ENCODE measurements at places on chromosomes 6 and 20.

- DNase-seq: no peak
Observed at GRCh38 chr20:33267701-33268100, 15.3 kb upstream of the BPIFB1 start.

GRCh38 chr20:18705490-18705889 is 108.1 kb upstream of the SCP2D1 start:
- DNase-seq: no peak

- DNase-seq: no peak
Observed at GRCh38 chr6:79868098-79868722, 79.1 kb downstream of the ELOVL4 start.

GRCh38 chr6:127347178-127347577 is 3.8 kb upstream of the ECHDC1 start:
- no peak for DNase-seq

DNA sequence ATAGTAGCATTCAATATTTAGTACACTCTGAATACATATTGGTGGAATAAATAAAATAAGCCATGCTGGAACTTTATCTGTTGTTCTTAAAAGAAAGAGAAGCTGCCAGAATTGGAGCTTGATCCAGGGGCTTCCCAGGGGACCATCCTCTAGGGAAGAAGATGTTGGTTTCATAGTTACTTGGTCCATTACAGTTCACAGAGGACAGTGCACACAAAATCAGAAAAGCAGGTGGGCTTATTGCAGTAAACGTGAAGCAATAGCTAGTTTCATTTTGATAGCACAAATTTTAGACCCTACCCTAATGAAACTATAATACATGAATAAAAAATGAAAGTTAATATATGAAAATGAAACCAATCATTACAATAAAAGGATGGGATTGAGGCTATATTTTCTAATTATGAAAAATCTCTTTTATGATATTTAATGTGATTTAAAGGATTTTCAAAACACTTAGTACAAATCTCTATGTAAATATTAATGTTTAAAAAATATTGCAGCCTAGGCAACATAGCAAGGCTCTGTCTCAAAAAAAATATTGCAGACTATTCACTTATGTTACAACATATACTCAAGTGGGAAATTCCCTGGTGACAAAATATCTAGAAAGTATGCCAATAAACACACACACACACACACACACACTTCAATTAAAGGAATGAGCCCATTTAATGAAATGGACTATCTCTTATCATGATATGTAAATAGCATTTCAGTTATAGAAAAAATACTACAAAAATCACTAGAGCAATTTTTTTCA is 227.0 kb upstream of the MARCKS start:
- no peak for DNase-seq

- no peak for DNase-seq
Observed at GRCh38 chr6:149840345-149841075, 23.6 kb downstream of the LRP11 start.

- no peak for DNase-seq
Observed at GRCh38 chr20:36791862-36792261, 18.3 kb upstream of the DSN1 start.

DNA sequence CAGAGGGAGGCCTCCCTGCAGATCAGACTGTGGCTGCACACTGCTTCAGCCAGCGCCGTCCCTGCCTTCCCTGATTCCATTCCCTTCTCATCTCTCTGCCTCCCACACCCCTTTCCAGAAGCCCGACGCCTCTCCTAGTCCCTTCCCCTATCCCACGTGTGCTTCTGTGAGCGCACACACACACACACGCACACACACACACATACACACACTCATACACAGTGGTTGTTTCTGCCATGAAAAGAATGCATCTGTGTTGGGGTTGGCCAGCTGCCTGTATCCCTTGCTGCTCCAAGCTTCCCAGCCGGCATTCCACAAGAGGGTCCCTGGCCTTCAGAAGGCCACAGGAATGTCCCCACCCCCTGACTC is 51.7 kb downstream of the MOCS1 start:
- DNase-seq: no peak

DNA sequence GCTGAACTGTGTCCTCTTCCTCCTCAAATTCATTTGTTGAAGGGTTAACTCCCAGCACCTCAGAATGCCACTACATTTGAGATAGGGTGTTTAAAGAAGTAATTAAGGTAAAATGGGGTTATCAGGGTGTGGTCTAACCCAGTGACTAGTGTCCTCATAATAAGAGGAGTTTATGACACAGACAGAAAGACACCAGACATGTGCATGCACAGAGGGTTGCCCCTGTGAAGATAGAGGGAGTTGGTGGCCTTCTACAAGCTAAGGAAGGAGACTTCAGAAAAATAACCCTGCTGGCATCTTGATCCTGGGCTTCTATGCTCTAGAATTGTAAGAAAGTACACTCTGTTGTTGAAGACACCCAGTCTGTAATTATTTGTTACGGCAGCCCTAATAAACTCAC is 24.9 kb upstream of the EDN1 start:
- DNase-seq: no peak

- no peak for DNase-seq
Observed at GRCh38 chr6:94414041-94414440, 994.7 kb upstream of the EPHA7 start.

- DNase-seq: no peak
Observed at GRCh38 chr20:2297357-2297728, 1.5 kb downstream of the TGM3 start.

DNA sequence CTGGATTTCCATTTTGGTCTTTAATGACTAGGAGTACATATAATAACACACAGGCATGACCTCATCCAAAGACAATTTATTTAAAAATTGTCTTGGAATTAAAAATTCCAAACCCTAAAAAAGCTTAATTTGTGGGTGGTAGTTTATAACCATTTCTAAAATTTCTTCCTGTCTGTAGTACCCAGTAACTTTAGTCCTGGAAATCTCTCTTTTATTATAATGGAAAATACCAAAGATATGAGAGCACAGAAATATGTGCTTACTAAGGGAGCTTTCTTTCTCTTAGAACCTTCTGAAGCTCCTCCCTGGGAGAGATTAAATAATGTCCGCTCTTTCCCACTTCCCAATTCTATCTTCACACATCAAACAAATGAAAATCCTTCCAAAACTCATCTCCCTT is 70.5 kb upstream of the PRL start:
- DNase-seq: no peak

DNA sequence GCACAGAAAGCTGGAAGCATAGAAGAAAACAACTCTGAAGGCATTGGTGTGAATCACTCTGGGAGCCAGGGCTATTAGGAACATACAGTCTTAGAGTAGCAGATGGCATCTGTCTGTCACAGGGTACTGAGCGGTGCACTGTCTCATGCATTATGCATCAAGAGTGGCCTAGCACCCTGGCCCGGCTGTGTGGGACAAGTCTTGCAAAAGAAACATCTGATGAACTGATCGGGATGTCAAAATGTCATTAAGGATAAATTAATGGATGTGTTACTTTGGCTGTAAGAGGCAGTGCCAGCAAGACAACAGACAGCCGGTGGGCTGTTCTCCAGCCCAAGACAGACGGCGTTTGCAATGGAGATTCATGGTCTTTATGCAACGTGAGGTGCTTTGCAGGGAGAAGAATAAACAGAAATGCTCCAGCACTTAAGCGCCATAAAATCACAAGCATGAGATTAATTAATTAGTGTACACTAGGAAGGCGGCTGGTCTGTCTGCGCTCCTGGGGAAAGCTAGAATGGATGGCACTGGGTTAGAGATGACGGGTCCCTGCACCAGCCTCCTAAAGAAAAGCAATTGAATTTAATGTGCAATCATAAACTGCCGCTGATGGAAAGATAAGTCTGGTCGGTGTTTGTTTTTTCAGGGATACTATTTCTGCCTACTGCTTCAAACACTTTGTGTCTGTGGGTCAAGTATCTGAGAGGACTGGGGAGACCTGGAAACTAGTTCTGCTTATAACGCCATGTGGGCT is 600.6 kb upstream of the CHD6 start:
- DNase-seq: no peak

GRCh38 chr20:9551808-9552550 is 37.6 kb downstream of the LAMP5 start:
- no peak for DNase-seq

GRCh38 chr6:32849126-32849525 is 4.4 kb downstream of the TAP1 start:
- no peak for DNase-seq

DNA sequence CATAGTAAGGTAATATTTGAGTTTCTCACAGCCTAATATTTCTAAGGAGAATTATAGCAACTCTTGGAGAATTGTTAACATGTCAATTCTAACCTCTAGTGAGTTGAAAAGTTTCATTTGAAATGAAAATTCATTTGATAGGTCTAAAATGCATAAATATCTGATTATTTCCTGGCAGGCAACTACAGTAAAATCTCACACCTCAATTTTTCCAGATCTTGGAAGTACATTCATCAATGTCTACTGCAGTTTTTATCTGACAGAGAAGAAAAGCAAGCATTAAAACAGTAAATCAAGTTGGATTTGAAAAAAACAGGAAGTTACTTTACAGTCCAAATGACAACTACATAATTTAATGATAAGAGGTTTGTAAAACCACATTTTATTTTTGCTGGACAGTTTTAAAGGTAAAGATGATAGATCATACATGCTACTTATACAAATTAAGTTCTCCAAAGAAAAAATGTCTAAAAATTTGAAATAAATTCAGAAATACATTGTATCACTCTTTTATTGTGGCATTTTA is 631.3 kb downstream of the EYS start:
- DNase-seq: no peak

DNA sequence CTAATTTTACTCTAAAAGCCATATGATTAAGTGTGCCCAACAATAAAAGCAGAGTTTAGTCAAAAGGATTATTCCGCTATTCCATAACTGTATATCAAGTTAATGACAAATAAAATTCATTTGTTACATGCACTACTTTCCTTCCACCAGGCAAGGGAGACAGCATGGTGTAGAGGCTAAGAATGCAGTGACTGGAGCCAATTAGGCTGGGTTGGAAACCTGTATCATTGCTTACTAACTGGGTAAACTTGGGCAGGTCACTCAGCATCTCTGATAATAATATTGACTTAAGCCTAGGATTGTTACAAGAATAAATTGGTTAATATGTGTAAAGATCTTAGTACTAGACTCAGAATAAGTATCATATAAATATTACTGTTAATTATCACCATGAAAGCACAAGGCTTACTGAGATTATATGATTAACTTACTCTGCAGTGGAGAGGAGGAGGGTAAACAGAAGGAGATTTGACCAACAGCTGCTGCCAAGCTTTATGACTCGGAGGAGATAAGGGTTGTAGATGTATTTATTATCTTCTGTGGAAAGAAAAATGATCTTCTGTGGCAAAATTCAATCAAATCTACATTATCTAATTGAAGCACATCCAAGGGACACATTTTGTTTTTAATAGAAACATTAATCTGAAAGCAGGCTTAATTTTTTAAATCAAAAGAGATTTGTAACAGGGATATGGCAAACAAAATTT is 1459.9 kb downstream of the GRIK2 start:
- no peak for DNase-seq

DNA sequence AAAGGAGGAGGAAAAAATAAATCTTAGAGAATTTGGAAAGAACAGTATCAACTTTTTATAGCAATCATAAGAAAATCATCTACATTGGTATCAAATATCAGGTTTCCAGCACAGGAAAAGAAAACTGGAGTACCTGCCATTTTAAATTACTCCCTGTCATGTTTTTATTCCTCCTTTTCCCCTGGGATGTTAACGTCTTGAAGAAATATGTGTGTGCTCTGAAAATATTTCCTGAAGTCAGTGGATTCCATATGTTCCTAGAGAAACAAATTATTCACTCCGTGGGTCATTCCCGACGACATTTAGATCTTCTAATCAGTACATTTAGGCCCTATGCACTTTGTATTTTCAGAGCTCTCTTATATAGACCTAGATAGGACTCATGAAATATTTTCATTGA is 42.0 kb upstream of the RSPO3 start:
- no peak for DNase-seq

- DNase-seq: no peak
Observed at GRCh38 chr20:23585449-23585807, 17.1 kb upstream of the CST9L start.

DNA sequence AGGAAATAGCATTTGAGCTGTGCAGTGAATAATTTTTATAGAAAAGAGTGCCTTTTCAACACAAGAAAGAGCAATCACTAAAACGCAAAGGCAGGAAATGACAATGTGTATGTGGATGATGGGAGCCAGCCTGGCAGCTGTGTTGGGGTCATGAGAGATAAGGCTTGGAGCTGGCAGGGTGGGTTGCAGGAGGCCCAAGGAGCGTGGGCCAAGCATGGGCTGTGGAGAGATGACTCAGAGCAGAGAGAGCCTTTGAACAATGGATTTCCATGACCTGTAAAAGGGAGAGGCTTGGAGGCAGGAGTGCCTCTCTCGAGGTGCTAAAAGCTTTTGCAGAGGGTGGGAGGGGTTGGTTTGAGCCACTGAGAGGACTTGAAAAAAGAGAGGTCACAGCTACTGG is 6.6 kb upstream of the TBC1D7 start:
- DNase-seq: no peak

- no peak for DNase-seq
Observed at GRCh38 chr6:141561154-141561553, 571.6 kb upstream of the GJE1 start.

DNA sequence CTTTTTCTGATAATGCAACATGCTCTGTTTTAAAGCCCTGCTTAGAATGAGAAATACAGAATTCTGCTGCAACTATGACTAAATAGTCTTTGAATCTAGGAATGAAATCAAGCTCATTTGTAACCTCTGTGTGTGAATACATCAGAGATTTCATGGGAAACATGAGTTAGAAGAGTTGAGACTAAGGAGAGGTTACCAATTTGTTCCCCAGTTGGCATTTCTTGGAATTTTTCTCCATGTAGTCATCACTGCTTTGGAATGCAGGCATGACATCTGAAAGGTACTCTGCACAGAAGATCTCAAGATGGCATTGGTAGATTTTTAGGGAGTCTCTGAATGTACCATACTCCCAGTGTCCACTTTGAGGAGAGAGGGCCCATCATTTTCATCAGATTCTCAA is 237.2 kb downstream of the TFAP2A start:
- no peak for DNase-seq

- no peak for DNase-seq
Observed at GRCh38 chr6:148436466-148436865, 93.8 kb downstream of the SASH1 start.

- no peak for DNase-seq
Observed at GRCh38 chr6:105072798-105073199, 107.0 kb downstream of the POPDC3 start.

DNA sequence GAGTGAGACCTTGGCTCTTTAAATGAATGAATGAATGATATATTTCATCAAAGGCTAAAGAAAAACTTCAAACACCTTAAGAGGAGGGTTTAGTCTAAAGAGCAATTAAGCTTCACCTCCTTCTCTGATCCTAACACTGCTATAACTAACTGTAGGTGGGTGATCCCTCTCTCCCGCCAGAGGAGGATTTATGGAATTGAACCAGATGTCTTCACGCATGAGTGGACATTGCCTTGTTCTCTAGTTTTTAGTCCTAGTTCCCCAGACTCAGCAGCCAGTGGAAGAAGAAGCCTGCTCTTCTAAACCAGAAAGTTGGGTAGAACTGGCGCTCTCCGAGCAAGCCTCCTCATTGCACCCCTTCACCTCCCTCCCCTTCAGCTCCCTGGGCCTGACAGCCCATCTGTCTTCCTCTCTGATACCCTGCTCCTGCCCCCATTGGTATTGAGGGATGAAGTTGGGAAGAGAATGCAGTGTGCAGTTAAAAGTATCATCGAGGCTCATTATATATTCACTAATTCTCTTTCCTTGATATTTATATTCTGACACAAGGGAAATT is 142.7 kb downstream of the ARID1B start:
- DNase-seq: no peak

Measured in activated naive CD8-positive, alpha-beta T cell treated with anti-CD3 and anti-CD28 coated beads, Interleukin-2, amount 50 U/mL, for 16 hours (primary cell).